ENCODE measurements at places on chromosomes 11 and 22. TPM values are rescaled to one million over a fixed set of nuclear protein-coding genes. Genes with fewer than 3 reads are reported as not detected.

The CATSPER1 gene
- total RNA-seq = not detected

The NLRP14 gene
- total RNA-seq = not detected

The OOSP2 gene
- not detected for total RNA-seq

The PRDM11 gene
- 4.6 TPM for total RNA-seq

The HEPHL1 gene
- total RNA-seq = not detected

The AGBL2 gene
- 8.2 TPM for total RNA-seq

DNA sequence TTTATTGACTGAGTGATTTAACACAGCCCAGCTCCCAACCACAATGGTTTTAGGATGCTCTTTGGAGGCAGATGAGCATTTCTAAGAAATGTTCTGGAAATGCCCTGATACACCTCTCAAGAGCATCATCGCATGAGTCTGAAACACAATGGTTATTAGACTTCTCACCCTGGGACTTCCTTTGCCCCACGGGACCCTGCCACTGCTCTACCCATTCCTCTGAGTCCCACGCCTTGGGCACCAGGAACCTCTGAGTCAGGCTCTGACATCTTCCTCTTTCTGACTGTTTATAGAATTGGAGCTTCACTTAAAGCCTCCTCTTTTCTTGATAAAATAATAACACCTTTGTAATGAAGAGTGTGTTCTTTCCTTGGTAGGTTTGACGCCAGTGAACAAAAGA lies 85.6 kb upstream of the PARVA start:
- H3K4me3 ChIP-seq = no peak overlapping the region
- H3K27ac ChIP-seq = peak overlapping the region; percentile 4
- H3K4me1 ChIP-seq = peaks cover 25% of the 10 kb centered on the region
- no peak for DNase-seq

DNA sequence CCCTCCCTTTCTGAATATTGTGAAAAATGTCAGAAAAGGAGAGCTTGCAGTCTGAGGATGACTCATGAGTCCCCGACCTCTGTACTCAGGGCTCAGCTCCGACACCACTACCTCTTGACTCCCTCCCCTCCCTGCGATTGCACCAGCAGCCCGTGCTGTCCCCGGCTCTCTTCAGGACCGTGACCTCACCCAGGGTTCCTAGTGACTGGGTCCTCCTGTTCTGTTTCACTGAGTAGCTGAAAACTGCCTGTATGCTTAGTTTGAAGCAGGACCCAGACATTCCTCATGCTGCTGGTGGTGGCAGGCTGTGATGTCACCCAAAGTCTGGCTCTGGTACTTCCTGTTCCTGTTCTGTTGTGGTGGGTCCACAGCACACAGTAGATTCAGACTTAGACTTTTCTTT lies 11.7 kb downstream of the PHRF1 start:
- peaks cover 21% of the 10 kb centered on the region for H3K4me1 ChIP-seq
- H3K27ac ChIP-seq = peak overlapping the region; percentile 94

DNA sequence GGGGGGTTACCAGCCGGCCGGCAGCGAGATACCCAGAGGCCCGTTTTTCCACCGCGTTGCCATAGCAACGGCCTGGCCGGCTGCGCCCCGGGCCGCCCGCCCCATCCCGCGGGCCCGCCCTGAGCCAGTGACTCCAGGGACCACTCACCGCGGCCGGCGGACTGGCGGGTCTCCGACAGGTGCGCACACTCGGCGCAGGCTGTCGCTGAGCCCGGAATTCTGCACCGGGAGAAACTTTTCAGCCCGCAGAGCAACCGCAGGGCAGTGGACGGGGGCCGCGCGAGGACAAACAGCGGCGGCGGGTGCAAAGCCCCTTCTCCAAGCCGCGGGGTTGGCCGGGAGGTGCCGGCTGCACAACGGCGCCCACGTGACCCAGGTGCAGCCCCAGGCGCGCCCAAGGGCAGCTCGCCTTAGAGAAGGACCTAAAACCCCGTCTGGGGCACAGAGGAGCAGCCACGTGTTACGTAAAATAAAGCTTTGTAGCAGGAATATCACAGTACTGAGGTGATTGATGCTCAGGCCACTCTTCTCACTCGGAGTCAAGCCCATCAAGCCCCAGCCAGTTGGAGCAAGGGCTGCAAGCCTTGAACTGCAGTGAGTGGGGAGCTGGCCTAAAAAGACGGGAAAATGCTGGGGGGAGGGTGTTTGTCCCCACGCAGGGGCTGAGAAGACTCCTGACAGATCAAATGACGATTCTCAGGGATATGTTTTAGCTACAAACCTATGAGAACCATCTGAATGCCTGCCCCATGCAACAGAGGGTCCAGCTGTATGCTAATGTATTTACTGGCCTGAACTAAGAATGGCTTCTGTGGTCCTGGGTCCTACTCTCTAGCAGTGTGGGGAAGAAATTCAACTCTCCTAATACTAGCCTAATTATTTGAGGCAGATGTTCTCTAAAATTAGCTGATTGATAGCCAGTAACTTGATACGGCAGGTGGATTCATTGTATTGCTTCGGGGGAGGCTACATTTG lies at the start of gene STK33:
Gene STK33 (minus strand): TSS at position 294 of the 975 bp plus-strand sequence. CDS start 119,323 bp downstream, outside the sequence.
- peak within 1 kb of the TSS; percentile 81 for H3K4me3 ChIP-seq
- no peak for DNase-seq
- no peak within 1 kb of the TSS for H3K27ac ChIP-seq
- H3K4me1 ChIP-seq = peaks cover 7% of the 10 kb centered on the region
- peaks cover 3% of the 10 kb centered on the region for H3K36me3 ChIP-seq

GRCh38 chr11:82864268-82864667 lies 36.0 kb downstream of the PRCP start:
- H3K4me1 ChIP-seq = peaks cover 10% of the 10 kb centered on the region
- no peak overlapping the region for H3K27ac ChIP-seq
- no peaks in the 10 kb centered on the region for H3K27me3 ChIP-seq
- no peak for DNase-seq
- no peak overlapping the region for H3K4me3 ChIP-seq

DNA sequence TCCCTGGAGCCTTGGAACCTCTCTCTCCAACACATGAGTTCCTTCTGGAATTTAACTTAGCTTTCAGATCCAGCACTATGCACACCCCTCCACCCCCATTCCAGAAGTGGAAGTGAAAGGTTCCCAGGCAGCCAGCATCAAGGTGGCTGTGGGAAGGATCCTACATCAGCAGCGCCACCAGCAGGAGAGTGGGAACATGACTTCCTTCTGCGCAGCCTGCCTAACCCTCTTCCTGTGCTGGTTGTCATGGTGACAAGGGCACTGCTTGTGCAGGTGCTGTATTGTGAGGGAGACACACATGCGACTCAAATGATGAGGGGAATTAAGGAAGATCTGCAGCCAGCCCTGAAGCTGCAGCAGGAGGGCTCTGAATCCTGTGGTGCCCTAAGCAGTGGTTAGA lies 904.5 kb upstream of the API5 start:
- no peaks in the 10 kb centered on the region for H3K4me1 ChIP-seq
- H3K4me3 ChIP-seq = no peak overlapping the region
- no peak overlapping the region for H3K27ac ChIP-seq

- H3K4me1 ChIP-seq = no peaks in the 10 kb centered on the region
- H3K36me3 ChIP-seq = no peaks in the 10 kb centered on the region
- no peak for DNase-seq
- no peak overlapping the region for H3K4me3 ChIP-seq
- H3K27ac ChIP-seq = no peak overlapping the region
- H3K27me3 ChIP-seq = no peaks in the 10 kb centered on the region
Measured at GRCh38 chr11:112811783-112812182, 149.4 kb upstream of the NCAM1 start.

DNA sequence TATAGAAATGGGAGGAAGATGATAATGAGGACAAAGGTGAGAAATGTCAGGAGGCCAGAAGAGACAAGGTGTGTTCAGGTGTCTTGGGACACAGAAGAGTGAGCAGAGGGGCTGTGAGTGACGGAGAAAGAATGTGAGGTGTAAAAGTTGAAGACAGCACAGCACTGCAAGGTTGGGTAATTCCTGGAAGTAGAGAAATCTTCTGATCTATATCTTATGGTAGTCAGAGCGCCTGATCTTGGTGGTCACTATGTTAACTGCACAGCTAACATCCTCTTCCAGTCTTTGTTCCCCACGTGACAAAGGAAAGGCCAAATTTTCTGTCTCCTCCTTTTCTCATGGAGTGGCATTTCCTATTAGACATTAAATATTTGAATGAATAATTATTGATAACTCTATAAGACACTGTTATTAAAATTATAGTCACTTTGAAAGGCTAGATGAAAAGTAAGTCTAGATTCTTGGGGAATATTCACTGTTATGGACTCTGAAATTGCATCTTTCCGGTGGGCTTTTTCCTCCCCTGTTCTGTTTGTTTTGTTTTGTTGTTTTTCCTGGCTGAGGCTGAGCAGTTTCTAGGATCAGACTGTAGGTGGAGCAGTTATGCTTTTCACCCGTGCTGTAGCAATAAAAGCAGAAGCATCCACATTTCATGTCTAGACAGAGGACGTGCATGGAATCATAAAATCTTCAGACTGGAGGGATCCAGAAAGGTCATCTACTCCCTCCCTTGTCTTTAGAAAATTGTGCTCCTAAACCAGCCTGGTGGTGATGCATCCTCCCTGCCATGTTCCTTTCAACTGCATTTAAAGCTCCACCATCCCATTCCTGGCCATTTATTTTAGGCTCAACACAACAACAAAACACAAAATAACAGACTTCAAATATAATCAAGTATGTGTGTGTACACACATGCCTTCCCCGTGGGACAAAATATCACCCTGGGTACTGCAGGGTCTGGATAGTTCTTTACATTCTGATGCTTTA lies 26.6 kb downstream of the SC5D start:
- DNase-seq = no peak
- no peak overlapping the region for H3K4me3 ChIP-seq
- no peaks in the 10 kb centered on the region for H3K36me3 ChIP-seq
- peaks cover 7% of the 10 kb centered on the region for H3K27me3 ChIP-seq

DNA sequence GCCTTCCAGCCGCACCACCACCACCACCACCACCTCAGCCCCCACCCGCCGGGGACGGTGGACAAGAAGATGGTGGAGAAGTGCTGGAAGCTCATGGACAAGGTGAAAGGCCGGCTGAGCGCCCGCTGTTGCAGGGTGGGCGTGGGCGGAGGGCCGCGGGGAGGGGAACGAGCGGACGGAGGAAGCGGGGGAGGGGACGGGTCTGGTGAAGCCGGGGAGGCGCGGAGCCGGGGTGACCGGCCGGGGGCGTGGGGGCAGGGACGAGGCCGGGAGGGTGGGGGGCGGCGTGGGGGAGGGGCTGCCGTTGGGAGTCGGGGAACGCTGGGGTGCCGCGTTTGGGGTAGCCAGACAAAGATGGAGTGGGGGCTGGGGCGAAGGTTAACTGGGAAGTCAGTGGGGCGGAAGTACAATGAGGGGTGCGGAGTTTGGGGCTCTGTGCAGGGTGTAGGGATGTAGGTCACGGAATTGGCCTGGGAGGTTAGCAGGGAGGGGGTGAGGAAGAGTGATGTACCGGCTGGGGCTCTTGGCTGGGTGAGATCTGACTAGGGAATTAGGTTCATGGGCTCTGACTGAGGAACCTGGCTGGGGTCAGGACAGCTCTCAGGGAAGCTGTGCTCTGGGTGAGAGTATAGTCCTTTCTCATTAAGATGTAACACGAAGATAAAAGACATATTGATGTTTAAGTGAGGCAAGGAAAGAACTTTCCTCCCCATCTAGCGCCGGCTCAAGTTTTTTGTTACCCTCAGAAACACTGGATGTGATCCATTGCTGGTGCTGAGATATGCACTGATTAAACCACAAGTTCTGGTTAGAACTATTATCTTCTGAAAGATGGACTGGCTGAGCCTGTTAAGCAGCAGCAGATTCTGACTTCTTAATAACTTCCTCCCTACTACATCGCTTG lies 624 bp downstream of the CBL start:
- H3K4me1 ChIP-seq = peaks cover 21% of the 10 kb centered on the region
- H3K27ac ChIP-seq = peak overlapping the region; percentile 95
- H3K4me3 ChIP-seq = peak overlapping the region; percentile 100

GRCh38 chr22:32389685-32390084 lies 22.4 kb downstream of the RTCB start:
- no peak for DNase-seq
- H3K4me1 ChIP-seq = peaks cover 8% of the 10 kb centered on the region
- H3K4me3 ChIP-seq = no peak overlapping the region
- H3K27ac ChIP-seq = peak overlapping the region; percentile 60
- H3K36me3 ChIP-seq = peaks cover 19% of the 10 kb centered on the region

DNA sequence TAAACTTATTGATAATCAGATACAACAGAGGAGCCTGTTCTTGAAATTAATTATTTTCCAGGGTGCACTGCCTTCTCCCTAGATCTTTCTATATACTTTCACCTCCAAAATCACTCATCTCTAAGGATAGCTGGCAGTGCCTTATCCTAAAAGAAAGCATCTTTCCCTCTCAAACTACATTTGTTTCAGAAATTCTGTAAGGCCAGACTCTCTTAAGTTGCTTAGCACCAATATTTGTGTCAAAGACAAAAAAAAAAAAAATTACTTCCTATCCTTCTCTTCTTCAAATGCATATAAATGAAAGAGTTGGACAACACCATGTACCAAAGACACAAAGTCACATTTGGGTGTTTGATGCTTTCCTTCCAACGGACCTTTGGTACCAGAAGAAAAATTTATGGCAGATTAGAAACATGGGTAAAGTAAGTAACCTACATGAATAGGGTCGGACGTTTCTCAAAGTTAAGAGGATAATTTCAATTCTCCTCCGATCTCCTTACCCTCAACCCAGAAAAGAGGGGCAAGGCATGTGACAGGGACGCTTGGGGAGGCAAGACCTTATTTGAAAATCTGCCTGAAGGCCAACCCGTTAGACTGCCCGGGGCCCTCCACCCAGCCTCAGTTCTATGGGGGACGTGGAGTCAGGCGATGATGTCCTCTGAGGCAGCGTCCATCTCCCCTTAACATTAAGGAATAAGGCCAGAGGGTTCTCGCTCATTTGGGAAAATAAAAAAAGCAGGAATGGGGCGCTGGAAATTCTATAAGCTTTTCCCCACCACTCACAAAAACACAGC lies 66.3 kb downstream of the ETS1 start:
- H3K4me3 ChIP-seq = peak overlapping the region; percentile 97
- H3K36me3 ChIP-seq = peaks cover 21% of the 10 kb centered on the region
- peaks cover 50% of the 10 kb centered on the region for H3K4me1 ChIP-seq
- no peak for DNase-seq

- H3K4me3 ChIP-seq = no peak overlapping the region
- H3K4me1 ChIP-seq = peaks cover 31% of the 10 kb centered on the region
- peak overlapping the region; percentile 41 for H3K27ac ChIP-seq
- DNase-seq = no peak
Measured at GRCh38 chr11:33273656-33274055, 16.5 kb downstream of the HIPK3 start.

- peaks cover 6% of the 10 kb centered on the region for H3K36me3 ChIP-seq
- no peak overlapping the region for H3K27ac ChIP-seq
- no peak overlapping the region for H3K4me3 ChIP-seq
Measured at GRCh38 chr22:21991774-21992173, 9.2 kb upstream of the TOP3B start.

Data from T-helper 17 cell (primary cell).